Chondrocyte (in vitro differentiated cells): ENCODE measurements at places on chromosomes 16 and 17.

DNA sequence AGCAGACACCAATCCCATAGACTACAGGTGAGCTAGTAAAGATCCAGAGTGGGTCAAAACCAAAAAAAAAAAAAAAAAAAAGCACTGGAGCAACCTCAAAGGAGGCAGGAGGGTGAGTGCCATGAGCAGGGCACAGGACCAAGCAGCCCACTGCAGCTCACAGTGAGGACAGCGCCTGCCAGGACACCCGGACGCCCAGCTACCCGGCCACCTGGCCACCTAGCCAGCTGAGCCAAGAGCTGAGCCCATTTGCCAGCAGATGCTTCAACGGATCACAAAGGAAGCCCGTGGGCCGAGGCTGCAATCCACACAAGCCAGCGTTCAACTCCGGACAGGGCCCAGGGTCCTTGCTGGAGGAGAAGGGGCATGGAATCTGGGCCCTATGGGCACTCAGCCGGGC is 15.1 kb downstream of the AXIN1 start:
- H3K27me3 ChIP-seq: no peaks in the 10 kb centered on the region
- H3K36me3 ChIP-seq: peaks cover 2% of the 10 kb centered on the region
- H3K4me3 ChIP-seq: no peak overlapping the region
- H3K4me1 ChIP-seq: peaks cover 18% of the 10 kb centered on the region
- H3K27ac ChIP-seq: no peak overlapping the region

DNA sequence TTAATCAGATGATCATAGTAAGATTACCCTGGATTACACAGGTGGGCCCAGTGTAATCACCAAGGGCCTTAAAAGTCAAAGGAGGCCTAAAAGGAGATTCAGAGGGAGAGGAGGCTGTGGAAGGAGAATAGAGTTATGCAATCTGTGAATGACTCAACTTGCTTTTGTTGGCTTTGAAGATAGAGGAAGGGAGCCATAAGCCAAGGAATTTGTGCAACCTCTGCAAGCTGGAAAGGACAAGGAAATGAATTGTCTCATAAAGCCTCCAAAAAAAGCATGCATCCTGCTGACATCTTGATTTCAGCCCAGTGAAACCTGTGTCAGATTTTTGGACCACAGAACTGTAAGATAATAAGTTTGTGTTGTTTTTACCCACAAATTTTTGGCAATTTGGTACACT is 109.6 kb downstream of the CNTNAP4 start:
- no peaks in the 10 kb centered on the region for H3K36me3 ChIP-seq
- no peak for DNase-seq
- H3K27me3 ChIP-seq: no peaks in the 10 kb centered on the region
- H3K4me1 ChIP-seq: no peaks in the 10 kb centered on the region
- H3K4me3 ChIP-seq: no peak overlapping the region

GRCh38 chr17:41507315-41507880 is 2.0 kb upstream of the KRT13 start:
- H3K27ac ChIP-seq: no peak overlapping the region
- H3K27me3 ChIP-seq: no peaks in the 10 kb centered on the region
- peaks cover 4% of the 10 kb centered on the region for H3K4me1 ChIP-seq

DNA sequence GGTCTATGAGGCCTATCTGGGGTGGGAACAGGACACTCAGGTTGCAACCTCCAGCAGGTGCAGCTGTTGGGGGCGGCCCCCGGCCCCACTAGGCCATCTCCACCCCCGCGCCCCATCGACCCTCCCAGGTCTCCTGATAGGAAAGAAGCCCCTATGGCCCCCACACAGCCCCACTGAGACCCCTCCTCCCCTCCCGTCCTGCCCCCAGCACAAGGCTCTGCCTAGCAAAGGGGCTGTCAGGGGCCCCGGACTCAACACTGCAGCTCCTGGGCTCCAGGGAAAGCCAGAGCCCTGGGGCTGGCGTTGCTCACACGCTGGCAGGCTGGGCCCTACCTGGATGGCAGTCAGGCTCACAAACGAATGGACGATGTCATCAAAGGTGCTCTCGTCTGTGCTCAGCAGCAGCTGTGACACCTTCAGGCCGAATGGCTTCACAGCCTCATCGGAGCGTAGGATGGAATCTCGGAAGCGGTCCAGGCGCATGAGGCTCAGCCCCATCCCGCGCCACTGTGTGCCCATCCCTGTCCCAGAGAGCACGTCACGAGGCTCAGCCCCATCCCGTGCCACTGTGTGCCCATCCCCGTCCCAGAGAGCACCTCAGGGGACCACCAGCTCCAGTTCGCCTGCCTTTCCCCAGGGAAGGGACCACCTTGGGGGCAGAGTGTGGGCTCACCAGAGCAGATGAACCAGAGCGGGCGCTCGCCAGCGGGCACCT is 7.3 kb downstream of the FASN start:
- DNase-seq: no peak
- H3K27ac ChIP-seq: no peak overlapping the region
- peaks cover 8% of the 10 kb centered on the region for H3K36me3 ChIP-seq
